M059J (cell line): ENCODE measurements at places on chromosomes 1 and 21.
A peak's percentile ranks its signal among the peaks of the same experiment; 100 is the strongest.

GRCh38 chr1:58783090-58783992 is 506 bp downstream of the JUN start:
- peak; percentile 51 for DNase-seq

- peak; percentile 85 for DNase-seq
Measured at GRCh38 chr1:44630116-44630515, 44.2 kb downstream of the TMEM53 start.

GRCh38 chr1:44947063-44947773 is 39.2 kb downstream of the EIF2B3 start:
- DNase-seq = peak; percentile 80

DNA sequence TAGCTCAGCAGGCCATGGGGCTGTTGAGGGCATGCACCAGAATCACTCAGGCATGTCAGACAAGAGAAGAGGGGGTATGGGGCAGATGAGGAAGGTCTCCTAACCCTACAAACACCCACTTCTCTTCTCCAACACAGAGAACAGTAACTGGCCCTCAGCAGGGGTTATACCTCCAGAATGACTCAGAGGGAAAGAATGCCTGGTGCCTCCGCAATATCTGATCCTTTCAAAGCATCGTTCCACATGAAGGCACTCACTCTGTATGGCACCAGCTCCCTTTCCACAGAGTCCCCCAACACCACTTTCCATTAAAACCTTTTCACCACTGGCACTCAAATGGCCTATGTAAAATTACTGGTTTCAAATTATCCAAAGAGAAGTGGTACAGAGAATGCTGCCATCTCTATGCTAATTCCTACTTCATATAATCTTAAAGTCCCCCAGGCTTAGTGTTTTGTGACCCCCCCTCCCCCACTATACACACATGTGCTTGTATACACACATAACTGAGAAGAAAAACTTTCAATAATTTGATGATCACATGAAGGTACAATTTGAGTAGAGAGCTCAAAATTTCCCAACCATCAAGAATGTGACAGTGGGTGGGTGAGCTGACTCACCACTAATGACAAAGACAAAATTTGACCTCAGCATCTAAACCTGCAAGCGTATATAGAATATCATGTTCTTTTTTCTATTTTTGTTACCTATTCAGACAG is 91.5 kb downstream of the SIPA1L2 start:
- peak; percentile 94 for DNase-seq

DNA sequence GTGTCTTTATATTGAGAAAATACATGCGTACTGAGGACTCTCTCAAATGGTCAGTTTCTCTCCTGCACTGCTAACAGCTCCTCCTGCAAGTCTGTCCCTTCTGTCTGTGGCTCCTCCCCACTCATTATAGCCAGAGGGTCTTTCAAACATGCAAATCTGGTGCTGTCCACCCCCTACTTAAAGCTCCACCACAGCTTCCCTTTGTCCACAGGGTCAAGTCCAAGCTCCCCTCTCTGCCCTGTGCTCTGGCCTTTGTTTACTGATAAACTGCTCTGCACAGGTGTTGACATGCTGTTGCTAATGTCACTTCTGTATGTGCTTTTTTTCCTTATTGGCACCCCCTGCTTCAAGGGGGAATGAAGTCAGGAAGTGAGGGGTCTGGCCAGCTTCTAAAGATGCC is 47.7 kb upstream of the GPR37L1 start:
- DNase-seq = no peak

DNA sequence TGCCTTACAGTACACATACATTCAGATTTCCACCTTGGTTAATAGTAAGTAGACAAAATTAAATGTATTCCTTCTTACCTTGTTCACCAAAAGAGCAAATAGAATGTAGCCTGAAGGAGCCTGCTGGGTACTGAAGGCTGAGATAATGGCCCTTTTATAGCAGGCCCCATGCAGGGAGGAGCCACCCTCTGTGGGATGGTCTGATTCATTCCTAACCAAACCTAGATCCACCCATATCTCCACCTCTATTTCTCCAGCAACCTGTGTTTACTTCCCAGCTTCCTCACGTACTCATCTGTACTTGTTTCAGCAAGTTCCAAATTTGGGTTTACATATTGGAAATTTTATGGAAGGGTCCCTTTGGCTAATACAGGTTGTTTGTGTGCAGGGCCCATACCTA is at the start of gene FLG:
TSS of gene FLG (minus strand) at position 129 of the 400 bp plus-strand sequence. CDS start 9,783 bp downstream, outside the sequence.
- DNase-seq = peak; percentile 11

GRCh38 chr1:235683653-235684052 is 34.1 kb upstream of the GNG4 start:
- no peak for DNase-seq

DNA sequence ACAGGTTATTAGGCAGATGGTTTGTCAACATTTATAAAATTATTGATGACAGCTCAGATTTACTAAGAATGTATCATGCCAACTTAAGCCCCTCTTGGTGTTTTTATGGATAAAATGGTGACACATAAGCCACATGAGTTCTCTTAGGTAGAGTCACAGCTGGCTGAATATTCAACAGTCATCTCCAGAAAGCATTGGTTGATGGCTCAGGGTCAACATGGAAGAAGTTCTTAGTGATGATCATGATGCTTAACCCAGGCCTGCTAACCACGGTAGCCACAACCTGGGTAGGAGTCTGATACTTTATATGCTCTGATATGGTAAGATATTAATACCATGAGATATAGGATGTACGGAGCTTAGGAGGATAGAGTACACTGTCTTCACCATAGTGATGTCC is 46.4 kb upstream of the SIPA1L2 start:
- no peak for DNase-seq

DNA sequence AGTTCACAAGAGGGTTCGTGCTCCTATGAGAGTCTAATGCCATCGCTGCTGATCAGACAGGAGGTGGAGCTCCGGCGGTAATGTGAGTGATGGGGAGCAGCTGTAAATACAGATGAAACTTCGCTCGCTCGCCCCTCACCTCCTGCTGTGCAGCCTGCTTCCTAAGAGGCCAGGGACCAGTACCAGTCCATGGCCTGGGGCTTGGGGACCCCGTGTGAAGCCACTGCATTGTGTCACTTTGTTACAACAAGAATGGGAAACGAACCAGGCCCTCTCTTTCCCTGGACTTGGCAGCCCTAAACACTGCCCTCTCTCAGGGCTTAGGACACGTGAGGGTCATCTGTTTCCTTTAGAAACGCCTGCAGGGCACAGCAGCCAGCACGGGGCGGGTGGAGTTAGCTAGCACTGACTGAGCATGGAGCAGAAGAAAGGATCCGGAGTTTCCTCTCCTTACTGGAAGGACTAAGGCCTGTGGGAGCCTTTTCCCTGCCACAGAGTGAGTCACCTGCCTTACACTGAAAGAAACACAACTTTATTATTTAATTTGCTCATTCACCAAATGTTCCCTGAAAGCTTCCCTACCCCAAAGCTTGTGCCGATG is 185.2 kb upstream of the TMEM51 start:
- DNase-seq = peak; percentile 97

DNA sequence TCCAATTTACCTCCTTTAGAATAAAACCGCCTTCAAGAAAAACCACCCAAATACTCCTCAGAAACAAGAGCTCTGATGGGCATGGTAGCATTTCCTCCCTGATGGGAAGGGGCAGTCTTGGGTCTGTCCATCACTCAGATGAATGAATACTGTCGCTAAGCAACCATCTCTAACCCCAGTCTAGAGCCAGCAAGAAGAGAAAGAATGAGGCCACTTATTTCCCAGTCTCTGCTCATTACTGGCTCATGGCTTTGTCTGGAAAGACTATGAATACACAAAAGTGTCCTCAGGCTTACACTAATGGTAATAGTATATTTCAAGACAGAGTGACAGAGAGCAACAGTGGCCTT is 51.0 kb upstream of the F3 start:
- DNase-seq = no peak

GRCh38 chr1:53412285-53413174 is 46.7 kb upstream of the DMRTB1 start:
- DNase-seq = peak; percentile 53

- DNase-seq = peak; percentile 98
Measured at GRCh38 chr1:16076031-16076864, 2.8 kb upstream of the FAM131C start.

DNA sequence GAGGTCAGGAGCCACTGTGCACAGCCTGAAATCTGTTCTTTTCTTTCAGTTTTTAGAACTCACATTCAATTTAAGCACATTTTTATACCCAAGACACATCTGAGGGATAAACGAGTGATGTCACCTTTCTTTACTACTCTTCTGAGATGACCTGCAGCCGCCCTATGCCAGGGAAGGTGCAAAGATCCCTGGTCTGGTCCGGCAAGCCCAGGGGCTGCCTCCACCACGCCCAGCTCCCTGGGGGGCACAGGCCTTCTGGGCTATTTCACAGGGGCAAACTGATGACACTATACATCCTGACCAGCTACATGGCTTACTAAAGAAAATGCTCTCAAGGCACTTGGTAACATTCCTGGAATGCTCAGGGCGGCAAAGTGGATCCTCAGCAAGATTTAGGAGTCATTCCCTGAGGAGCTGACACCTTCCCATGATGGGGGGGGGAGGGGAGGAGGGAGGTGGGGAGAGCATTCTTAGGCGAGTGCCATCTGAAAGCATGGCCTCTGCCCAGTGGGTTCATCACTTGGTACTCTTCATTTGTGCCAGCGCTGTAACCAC is 11.3 kb downstream of the MRAP start:
- no peak for DNase-seq

DNA sequence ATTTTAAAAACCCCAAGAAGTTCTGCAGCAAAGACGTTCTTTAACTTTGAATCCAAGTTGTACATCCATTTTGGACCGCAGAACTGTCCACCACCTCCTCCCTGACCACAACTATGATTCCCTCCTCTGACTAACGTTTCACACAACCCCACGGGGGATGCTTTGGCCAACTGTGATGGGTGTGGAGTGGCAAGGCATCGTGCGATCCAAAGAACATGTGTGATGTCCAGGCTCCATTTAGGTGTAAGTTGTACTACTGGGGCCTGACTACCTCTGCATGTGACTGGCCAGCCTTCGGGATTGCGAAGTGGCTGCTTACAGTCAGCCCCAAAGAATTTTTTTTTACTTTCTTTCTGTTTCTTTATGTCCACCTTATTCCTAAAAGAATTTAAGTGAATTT is 6.7 kb downstream of the KCNJ15 start:
- peak; percentile 76 for DNase-seq

DNA sequence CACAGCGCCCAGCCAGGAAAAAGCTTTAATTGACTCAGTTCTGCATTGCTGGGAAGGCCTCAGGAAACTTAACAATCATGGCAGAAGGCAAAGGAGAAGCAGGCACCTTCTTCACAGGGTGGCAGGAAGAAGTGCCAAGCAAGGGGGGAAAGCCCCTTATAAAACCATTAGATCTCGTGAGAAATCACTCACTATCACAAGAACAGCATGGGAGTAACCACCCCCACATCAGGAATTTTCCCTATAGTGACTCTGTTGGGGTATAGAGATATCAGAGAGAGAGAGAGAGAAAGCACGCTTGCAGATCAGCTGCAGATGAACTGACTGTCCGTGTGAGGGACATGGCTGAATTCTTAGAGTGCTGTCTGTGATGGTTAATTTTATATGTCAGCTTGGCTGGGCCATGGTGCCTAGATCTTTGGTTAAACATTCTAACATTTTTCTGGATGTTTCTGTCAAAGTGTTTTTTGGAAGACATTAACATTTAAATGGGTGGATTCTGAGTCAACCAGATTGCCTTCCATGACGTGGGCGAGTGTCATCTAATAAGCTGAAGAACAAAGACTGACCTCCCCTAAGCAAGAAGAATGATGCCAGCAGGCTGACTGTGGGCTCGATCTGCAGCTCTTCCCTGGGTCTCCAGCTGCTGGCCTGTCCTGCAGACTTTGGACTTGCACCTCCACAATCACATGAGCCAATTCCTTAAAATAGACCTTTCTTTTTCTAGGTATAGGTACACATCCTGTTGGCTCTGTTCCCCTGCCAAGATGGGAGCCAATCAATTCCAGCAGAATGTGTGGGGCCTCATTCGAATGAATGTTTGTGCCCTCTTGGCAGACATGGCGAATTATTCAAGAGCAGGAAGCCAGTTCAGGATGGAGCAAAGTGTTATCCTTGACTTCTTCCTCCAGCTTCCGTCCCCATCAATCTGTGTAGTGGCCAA is 21.4 kb upstream of the CPT2 start:
- peak; percentile 22 for DNase-seq

DNA sequence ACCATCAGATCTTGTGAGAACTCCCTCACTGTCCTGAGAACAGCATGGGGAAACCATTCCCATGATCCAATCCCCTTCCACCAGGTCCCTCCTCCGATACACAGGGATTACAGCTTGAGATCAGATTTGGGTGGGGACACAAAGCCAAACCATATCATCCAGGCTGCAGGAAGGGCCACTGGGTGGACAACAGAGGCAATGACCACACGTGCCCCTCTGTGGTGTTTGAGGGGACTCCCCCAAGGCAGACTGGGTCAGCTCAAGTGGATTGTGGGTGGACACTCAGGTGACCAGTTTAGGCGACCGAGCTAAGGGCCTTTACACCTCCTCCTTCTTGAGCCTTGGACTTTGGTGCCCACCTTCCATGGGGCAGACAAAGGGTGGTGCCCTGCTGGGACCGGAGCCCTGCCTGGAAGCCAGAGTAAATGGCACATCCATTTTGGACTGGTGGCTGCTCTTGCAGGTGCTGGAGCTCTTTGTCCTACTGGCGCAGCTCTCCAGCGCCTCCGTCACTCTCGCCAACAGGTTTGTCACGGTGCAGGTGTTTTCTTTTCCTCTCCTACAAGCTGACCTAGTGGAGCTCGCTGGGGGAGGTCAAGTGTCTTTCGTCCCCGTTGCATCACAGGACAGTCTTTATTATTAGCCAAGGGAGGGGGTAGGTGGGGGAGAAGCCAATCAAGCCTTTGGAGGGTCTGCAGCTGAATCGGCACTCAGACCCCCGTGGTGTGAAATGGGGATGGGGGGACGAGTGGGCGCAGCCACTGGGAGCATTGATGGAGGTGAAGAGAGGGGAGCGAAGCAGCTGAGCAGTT is 37.6 kb downstream of the CRYAA start:
- no peak for DNase-seq

- DNase-seq = no peak
Measured at GRCh38 chr1:47527653-47528272, 89.9 kb downstream of the FOXD2 start.

DNA sequence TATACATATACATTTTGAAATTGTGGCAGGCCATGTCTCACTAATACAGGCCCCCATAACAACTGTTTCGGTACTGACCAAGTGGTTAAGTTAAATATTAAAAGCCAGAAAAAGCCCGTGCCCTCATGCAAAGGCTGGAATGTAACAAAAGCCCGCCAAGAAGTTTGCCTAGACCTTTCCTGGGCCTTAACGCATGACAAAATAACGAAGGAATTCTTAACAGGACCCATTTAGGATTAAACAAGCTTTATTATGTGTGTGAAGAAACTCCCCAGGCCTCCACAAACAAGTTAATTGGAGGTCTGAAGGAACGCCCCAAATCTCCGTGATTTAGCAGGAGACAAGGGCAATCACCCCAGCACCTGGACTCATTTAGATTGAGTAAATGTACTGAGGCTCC is 42.4 kb downstream of the TNFSF4 start:
- no peak for DNase-seq
